ENCODE measurements at places on chromosomes 13 and 19. TPM values are rescaled to one million over a fixed set of nuclear protein-coding genes. Genes with fewer than 3 reads are reported as not detected.
A peak's percentile ranks its signal among the peaks of the same experiment; 100 is the strongest.

The ETV2 gene
- total RNA-seq = not detected

The CIC gene
- 52.1 TPM for total RNA-seq

DNA sequence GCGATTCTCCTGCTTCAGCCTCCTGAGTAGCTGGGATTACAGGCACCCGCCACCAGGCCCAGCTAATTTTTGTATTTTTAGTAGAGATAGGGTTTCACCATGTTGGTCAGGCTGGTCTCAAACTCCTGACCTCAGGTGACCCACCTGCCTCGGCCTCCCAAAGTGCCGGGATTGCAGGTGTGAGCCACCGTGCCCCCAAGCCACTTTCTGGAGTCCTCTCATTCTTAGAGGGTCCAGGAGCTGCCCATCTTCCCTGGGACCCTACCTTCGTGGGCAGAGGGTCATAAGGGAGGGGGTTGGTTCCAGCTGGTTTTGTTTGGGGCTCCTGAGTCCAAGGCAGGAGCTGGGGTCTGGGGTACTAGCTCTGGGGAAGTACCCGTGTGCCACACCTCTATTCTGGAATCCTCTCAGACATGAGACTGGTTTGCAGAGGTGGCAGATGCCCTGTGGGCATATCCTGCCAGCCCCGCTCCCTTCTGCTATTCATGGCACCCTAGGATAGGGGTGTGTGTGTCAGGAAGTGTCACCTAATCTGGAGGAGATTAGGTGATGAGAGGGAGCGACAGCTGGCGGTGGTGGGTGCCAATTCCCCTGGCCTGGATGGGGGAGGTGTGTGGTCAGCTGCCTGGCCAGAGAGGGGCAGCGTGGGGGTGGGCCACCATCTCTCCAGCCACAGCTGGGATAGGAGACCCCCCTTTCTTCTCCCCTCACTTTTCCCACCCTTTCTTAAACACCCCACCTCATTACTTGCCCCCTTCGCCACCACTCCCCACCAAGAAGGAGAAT lies 2.1 kb downstream of the PRMT1 start:
- H3K4me3 ChIP-seq = peak overlapping the region; percentile 95
- H3K27me3 ChIP-seq = no peaks in the 10 kb centered on the region
- H3K27ac ChIP-seq = peak overlapping the region; percentile 99
- H3K4me1 ChIP-seq = peaks cover 36% of the 10 kb centered on the region

- no peaks in the 10 kb centered on the region for H3K4me1 ChIP-seq
- DNase-seq = no peak
- no peaks in the 10 kb centered on the region for H3K27me3 ChIP-seq
- H3K36me3 ChIP-seq = no peaks in the 10 kb centered on the region
Measured at GRCh38 chr13:57724486-57725272, 93.1 kb downstream of the PCDH17 start.

DNA sequence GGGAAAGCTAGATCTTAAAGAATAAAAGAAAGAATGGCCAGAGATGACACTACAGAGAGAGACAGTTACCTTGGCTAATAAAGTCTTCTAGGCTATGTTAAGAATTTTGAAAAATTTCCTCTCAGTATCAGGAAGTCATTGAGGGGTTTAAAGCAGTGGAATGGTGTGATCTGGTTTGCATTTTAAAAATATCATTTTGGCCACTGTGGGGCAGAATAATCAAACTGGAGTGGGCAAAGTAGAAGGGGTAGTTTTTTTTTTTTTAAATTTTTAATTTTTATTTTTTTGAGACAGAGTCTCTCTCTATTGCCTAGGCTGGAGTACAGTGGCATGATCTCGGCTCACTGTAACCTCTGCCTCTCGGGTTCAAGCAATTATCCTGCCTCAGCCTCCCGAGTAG lies 4.4 kb upstream of the CNMD start:
- peaks cover 19% of the 10 kb centered on the region for H3K27me3 ChIP-seq
- no peak overlapping the region for H3K27ac ChIP-seq
- no peaks in the 10 kb centered on the region for H3K4me1 ChIP-seq
- no peak for DNase-seq
